ENCODE measurements at places on chromosomes 5 and 9.

- no peak for DNase-seq
These were observed 30.2 kb downstream of the SNX18 start for GRCh38 chr5:54547711-54548250.

- no peak for DNase-seq
These were observed 570.6 kb upstream of the ZNF608 start for GRCh38 chr5:125316915-125317535.

- no peak for DNase-seq
These were observed 202.0 kb upstream of the NR3C1 start for GRCh38 chr5:143605403-143606005.

DNA sequence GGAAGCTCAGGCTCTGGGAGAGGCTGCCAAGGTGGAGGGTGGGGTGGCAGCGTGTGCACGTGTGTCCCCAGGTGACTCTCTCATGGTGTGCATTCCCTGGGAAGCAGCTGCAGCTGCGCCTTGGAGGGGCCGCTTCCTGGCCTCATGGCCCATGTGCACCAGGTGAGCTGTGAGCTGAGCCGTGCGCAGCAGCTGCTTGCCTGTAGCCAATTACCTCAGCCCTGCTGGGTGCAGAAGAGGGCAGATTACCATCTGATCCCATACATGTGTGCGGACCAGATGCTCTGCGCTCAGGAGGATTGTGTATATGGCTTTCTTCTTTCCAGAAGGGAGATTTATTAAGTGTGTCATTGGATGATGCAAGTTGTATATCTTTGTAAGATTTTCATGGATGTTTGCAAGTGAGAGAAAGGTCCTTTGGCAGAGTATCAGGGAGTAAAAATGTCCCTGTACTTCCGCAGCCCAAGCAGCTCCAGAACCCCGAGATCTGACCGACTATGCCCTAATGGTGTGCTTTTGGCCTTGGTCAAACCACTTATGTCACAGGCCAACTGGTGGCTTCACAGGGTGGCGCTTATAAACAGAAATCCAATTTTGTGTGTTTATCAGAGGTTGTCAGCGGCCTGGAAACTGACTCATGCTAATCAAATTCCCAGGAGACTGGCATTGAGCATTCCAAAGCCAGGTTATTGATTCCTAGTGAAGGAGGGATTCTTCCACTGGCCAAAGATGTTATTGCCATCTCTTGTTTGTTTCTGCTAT, 229.3 kb downstream of the GOLPH3 start:
- no peak for DNase-seq

DNA sequence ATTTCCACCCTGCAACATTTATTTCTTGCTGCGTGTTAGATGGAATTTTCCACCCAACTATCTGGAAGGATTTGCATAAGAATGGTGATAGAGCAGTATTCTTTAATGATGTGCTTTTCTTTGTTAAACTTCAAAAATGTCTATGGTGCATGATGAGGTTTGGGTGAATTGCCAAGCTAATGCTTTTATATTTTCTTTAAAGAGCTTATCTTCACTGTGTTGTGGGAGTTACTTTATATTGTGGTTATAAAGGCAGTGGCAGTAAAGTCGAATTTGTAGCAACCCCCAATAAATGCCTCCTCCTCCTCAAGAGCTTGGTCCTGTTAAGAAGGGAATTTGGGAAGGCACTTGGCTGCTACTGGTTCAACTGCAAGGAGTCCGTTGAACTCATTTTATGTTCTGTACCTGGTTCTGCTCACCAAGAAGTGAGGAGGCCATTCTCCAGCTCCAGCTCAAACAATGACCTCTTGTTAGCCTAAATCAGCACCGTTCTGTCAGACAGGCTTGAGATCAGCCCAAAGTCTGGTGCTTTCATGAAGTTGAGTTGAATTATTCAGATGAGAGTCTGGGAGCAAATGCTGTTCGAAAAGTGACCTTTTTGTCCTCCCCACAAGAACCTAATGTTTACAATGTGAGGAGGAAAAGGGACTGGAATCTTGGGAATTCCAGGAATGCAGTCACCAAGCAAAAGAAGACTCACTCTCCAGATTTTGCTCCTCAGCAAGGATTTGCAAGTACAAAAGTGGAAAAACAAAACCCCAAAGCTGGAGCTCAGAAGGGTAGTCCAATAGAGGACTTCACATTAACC, 217.0 kb downstream of the TMEM38B start:
- DNase-seq, result peak; percentile 29

- DNase-seq, result no peak
These were observed 290.1 kb downstream of the HINT1 start for GRCh38 chr5:130874861-130875417.

GRCh38 chr5:158175934-158176481, 317.1 kb upstream of the CLINT1 start:
- no peak for DNase-seq

DNA sequence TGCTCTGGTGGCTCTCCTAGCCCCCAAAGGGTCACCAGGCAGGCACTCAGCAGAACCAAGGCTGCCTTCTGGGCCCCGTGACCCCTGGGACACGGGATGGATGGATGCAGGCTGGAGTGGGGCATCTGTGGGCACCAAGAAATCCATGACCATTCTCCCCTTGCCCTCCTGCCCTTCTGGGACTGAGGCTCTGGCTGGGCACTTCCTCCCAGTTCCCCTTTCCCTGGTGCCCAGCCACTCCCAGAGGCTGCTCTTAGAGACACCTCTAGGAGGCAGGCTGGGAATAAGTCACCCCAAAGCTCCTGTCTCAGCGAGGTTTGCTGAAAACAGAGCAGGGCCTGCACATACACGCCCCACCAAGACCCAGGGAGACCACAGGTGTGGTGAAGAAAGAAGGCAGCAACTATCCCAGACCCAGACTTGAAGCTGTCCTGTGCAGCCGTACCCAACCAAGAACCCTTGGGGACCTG, 943 bp downstream of the STING1 start:
- no peak for DNase-seq

DNA sequence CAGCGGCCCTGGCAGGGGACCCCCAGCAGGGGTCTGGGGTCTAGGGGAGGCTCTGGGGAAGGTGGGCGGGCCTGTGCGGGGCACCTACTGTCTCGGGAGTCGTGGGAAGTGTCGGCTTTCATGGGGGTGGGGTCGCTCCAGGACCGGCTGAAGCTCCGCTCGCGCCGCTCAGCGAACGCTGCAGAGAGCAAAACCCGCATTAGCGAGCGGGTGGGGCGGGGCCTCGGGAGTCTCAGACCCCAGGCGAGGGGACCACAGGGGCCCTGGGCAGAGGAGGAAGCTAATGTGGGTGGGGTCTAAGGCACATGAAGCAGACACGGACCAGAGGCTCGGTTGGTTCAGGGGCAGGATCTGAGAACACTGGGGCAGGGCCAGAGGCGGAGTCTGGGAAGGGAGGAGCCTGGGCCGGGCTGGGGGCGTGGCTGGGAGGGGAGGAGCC, 5.5 kb downstream of the NSMF start:
- DNase-seq, result no peak

- no peak for DNase-seq
These were observed 218.2 kb downstream of the PSAT1 start for GRCh38 chr9:78515108-78515507.

DNA sequence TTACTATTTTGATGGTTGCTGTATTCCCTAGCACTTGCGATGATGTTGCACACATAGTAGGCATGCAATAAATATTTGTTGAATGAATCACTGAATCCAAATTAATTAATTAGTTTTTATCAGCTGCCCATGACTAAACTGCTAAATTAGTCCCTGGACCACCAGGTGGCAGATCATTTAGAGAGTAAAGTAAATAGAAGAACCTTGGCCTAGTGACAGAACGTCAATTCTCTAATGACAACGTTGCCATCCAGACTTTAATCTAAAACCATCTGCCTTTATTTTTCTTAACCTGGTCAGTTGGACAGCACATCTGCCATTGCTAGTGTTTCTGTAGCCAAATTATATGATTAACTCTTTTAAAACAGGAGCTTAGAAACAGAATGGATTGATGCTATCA, 457.5 kb downstream of the KIF4B start:
- DNase-seq, result no peak

DNA sequence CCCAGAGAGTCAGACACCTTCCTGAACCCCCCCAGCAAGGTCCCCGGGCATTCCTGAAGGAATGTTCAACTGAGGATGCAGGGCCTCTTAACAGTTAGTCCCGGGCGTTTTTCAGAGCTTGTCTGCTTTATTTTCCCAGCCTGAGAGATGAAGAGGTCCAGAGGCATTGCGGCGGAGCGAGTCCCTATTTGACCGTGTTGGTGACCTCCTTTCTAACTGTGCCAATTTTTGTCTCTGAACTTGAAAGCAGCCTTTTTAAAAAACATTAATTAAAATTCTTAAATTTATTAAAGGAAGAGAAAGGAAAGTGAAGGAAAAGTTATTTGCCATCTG, 433 bp upstream of the PTAR1 start:
- DNase-seq, result no peak

- no peak for DNase-seq
These were observed 45.6 kb downstream of the ANKH start for GRCh38 chr5:14825977-14826376.

- no peak for DNase-seq
These were observed 3.8 kb downstream of the CREB3 start for GRCh38 chr9:35736201-35736633.

GRCh38 chr5:147450606-147451005, 59.3 kb downstream of the DPYSL3 start:
- DNase-seq, result no peak

GRCh38 chr5:149824846-149825245, 94.7 kb downstream of the PPARGC1B start:
- no peak for DNase-seq

GRCh38 chr5:147290261-147290660, 55.4 kb downstream of the STK32A start:
- no peak for DNase-seq

DNA sequence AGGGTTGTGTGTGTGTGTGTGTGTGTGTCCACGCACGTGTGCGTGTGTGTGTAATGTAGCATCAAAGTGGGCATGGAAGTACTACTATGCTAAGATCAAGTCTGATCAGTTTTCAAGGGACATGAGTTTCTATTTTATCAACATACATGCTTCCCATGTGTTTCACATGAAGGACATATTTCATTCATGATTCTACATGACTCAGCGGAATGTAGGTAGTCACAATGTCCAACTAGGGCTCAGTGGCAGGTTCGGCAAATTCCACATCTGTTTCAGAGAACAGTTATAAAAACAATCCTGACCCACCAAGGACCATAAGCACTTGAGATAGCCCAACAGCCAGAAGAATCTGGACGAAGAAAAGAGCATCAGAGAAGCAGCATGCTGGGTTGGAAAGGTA, 148.3 kb downstream of the SPOCK1 start:
- DNase-seq, result no peak

DNA sequence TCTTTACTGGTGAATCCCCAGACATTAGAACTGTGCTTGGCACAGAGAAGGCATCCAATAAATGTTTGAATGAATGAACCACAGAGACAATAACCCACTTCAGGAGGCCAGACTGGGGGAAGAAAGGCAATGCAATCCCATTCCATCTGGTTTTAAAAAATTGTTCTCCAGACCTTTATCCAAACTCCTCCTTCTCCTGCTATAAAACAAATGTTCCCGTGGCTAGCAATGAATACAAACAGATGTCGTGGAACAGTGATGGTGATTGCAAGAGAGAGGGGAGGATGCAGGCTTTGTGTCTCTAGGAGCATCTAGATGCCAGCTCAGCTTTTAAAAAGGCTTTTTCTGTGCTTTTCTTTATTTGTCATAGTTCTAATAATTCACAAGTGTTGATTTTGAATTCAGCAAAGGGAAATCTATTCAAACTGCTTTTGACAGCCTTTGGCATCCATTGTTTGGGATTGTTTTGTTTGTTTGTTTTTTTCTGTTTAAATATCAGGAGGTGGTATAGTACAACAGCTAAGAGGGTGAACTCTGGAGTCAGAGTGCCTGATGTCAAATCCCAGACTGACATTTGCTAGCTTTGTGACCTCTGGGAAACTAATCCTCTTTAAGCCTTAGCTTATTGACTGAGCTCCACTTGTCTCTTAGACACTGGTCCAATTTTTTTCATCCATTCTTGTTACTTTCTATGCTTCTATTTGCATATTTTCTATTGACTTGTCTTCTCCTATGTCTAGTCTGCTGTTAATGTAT, 59.1 kb downstream of the TNFSF15 start:
- no peak for DNase-seq

GRCh38 chr9:71822456-71822855, 54.1 kb upstream of the CEMIP2 start:
- DNase-seq, result no peak

DNA sequence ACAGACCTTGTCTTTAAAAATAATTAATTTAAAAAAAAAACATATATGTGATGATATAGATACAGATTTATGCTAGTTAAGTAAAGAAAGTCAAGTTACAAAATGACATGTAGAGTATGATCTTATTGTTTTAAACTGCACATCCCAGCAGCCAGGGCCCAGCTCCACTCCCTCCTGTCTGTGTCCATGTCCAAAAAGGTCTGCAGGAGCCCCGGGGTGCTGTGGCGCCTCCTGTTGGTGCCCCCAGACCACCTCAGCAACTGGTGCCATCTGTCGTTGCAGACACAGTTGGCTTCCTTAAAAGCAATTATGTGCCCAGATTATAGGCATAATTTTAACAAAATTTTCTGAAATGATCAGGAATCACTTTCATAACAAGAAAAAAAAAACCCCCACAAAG, 33.3 kb downstream of the IPPK start:
- no peak for DNase-seq

DNA sequence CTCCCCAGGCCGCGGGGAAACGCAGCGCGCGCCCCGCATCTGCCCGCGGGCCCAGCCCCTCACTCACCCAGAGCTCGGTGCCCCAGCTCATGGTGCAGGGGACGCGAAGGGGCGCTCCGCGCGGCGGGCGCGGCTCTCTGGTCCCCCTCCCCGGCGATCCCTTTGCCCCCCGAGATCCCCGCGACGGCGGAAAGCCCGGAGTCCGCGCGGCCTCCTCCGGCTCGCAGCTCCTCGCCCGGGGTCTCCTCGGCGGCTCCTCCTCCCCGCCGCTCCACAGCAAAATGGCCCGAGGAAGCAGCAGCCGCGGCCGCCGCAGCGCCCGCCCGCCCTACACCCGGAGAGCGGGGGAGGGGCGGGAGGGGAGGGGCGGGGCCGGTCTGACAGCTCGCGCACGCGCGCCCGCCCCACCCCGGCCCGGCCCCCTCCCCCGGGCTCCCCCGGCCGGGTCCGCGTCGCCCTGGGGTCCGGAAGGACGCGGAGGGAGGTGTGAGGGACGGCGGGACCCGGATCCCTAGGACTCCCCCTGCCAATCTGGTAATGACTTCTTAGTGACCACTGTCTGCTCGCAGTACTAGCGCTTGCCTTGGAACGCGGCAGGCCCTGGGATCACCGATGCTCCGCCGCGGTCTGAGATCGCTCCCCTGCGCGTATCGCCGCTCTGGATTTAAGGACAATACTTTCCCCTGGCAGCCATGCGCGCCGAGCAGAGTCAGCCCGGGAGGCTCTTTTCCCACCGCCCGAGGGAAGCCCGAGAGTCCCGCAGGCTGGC, at the start of gene FNBP1:
FNBP1 (minus strand) TSS at position 305 of the 769 bp plus-strand sequence; CDS start at position 91, 214 bp downstream.
- DNase-seq, result no peak

DNA sequence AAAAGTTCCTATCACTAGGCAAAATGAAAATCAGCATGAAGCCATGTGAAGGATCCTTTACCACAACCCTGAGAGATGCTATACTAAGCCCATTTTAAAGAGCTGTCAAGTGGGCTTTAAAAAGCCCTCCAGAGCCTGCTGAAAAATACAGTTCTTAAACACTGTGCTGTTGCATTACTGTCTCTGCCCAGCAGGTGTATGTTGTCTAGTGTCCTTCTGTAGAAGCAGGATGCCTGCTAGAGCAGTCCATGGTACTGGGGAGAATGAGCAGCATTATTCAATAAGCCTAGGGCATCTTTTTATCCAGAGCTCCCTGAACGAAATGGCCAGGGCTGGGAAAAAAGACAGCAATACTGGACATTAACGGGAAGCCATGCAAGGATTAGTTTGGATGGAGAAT, 126.2 kb upstream of the PLCXD3 start:
- no peak for DNase-seq

GRCh38 chr5:91178461-91178860, 204.7 kb downstream of the ARRDC3 start:
- DNase-seq, result no peak

Measured in retinal pigment epithelial cell (primary cell).